HEK293T (cell line): ENCODE measurements at places on chromosomes 3 and 15.

DNA sequence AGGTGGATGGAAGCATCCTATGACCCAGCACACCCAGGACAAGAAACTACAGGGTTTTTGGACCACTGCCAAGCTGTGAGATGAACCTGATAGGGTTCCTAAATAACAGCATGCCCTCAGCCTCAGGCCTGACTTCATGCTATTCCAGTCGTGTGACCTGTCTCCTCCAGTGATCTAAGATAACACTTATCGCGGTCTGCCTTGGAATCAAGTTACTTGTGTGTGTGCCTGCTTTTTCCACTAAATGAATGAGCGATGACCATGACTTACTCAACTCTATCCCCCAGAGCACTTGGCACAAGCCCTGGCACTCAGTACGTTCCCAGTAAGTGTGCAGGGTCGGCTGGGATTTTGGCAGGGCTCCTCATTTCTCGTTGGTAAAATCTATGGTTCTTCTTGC is 172.7 kb upstream of the TP63 start:
- peak; percentile 47 for DNase-seq

GRCh38 chr15:87416591-87417257 is 839.8 kb downstream of the NTRK3 start:
- DNase-seq: no peak

DNA sequence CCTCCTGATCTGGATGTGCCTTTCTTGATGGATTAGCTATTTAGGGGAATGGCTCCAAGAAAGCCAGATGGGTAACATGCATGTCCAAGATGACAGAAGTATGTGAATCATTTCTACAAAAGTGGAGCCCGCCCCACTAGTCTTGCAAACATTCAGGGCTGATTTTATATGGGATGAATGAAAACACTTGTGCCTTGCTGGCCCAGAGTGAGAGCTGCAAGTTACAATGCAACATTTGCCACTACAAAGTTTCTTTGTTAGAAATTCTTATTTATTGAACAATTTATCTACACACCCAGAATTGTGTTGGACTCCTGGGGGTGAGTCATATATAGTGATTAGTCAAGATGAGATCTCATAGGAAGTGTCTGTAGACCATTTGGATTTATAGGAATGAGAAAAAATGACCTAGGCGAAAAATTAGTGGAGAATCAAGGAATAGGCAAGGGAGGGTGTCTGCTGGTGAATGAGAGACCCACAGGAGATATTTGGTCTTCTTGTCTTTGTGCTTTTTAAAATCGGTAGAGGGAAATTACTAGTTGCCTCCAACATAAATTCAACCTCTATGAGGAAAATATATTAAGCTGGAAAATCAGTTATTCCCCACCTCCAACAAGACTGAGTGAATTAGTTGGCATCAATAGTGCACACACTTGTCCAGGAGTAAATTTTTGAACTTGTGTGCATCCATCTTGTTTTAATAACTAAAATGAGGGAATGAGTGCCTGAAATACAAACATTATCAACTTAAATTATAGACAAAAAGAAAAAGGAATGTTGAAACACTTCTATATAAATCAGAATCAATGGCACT is 53.5 kb upstream of the DCBLD2 start:
- no peak for DNase-seq

- no peak for DNase-seq
Observed at GRCh38 chr3:10823516-10823818, 7.4 kb downstream of the SLC6A11 start.

GRCh38 chr15:74028646-74029045 is 34.1 kb downstream of the PML start:
- no peak for DNase-seq

- DNase-seq: no peak
Observed at GRCh38 chr15:52028431-52029093, 9.5 kb downstream of the MAPK6 start.

DNA sequence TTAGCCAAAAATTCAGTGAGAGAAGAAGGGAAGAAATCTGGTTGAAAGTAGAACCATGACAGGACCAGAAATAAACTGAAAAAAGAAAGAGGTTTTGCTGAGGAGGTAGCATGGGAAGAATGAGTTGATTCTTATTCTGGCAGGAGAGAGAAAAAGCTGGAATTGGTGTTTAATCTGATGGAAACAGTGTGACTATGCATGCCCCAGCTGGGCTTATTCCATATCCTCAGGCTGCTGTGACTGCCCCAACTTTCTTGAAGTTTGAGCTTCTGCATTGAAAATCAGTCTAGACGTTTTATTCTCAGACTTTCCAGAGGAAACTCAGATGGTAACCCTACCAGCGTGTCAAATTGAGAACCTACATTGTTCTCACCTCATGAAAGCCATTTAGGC is 352.5 kb upstream of the DCBLD2 start:
- DNase-seq: no peak

- no peak for DNase-seq
Observed at GRCh38 chr15:54841701-54842305, 354.9 kb downstream of the RSL24D1 start.

GRCh38 chr3:46972396-46972795 is 4.1 kb downstream of the CCDC12 start:
- DNase-seq: no peak

DNA sequence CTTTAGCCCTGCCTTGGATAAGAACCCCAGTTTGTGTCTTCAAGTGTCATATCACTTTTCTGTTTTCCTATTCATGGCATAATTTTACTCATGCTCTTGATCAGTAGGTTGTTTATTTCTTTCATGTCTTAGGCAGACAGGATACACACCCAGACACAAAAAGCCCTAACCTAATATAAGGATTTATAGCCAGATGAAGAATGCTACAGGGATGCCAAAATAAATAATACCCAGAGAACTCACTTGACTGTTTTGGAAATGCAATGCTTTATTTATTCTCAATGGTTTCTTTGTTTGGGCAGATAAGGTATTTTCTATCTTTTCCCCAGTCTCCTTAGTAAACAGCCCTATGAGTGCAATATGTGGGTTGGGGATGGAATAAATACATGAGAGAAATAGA is 424.0 kb upstream of the PDZRN3 start:
- no peak for DNase-seq

GRCh38 chr3:42979044-42979972 is at the start of gene GASK1A:
Gene GASK1A (plus strand): TSS chr3:42979311. CDS start chr3:42979643, 332 bp downstream.
- DNase-seq: peak; percentile 62

GRCh38 chr15:57160823-57161560 is 215.3 kb upstream of the CGNL1 start:
- DNase-seq: no peak

DNA sequence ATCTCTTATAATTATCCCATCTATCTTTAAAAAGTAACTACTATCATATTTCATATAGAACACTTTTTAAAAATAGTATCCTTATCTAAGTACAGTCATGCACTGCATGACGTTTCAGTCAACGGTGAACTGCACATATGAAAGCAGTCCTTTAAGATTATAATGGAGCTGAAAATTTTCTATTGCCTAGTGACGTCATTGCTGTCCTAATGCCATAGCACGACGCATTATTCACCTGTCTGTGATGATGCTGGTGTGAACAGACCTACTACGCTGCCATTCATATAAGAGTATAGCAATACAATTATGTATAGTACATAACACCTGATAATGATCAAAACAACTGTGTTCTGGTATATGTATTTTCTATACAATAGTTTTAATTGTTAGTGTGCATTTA is 225.0 kb downstream of the SOX2 start:
- DNase-seq: no peak

DNA sequence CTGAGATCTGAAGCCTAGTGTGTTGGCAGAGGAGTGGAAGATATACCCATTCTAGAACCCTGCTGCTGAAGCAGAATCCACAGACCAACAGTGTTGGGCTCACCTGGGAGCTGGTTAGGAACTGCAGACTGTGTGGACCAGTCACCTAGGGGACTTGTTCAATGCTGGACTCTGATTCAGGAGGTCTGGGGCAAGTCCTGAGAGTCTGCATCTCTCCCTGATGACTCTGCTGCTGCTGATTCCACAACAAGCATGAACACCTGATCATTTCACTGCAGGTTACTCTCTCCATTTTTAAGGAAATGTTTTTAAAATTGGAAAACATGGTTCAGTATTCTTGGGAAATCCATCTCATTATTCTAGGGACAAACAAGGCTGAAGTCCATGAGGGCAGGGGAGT is 84.9 kb downstream of the SEMA6D start:
- no peak for DNase-seq

DNA sequence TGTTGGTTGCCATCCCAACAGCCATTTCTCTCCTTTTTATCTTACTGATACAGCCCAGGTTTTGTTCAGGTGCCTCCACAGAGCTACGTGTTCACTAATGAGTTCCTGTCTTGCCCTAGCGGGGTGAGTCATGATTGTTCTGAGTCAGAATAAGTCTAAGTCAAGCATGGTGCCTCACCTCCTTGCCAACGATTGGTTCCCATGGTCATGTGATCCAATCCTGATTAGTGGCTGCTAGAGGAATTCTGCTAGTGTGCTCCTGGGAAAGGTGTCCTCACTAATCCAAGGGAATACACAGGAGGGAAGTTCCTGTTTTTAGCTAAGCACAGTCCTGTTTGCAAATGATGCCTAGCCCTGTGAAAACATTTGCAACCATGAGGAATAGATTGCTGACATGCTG is 99.8 kb downstream of the NSUN3 start:
- DNase-seq: no peak

GRCh38 chr3:184539801-184540435 is 21.7 kb upstream of the EPHB3 start:
- no peak for DNase-seq

- DNase-seq: no peak
Observed at GRCh38 chr3:102400766-102401165, 34.0 kb upstream of the ZPLD1 start.

DNA sequence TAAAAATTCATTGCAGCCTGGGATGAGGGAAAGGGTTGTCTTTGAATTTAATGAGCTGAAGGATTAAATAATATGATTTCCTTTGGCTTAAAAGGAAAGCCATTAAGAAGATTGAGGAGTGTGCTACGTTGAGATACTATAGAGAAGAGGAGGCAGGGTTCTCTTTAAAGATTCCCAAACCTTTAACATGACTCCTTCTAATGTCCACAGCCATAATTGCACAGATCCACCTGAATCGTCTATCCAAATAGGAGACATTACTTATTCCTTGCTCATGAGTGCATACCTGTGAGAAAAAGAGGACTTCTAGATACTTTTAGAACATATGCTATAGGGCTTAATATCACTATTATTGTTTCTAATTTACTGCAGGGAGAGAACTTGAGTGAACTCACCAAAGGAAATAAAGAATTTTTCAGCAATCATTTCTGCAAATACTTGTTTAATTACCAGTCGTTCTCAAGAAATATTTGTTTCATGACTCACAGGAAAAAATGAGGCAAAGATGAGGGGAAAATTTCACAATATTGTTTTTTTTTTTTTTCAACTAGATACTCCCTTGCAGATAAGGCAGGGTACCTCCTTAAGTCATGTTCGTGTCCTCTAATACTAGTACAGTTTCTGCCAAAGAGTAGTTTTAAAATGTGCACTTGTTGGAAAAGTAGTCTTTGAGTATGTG is 8.9 kb upstream of the SUCNR1 start:
- DNase-seq: no peak

- no peak for DNase-seq
Observed at GRCh38 chr15:47333734-47334133, 383.6 kb upstream of the SEMA6D start.
